Pancreas (tissue), 10 donors: ENCODE measurements at places on chromosomes 6 and 20.

DNA sequence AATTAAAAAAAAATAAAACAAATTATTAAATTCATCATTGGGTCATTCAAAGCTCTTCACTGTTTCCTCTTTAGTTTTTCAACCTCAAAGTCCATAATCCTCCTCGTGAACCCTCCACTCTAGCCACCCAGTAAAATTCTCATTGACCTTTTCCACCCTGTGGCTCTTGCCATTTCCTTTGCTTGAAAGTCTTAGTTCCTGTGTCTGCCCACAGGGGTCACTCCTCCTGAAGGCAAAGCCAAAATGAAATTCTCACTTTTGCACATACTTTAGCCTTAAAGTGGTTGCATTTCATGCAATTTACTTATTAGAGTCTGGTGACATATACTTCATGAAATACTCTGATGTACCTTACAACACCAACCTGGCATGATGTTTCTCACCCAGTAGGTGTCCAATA, 263.7 kb downstream of the BMP2 start:
- DNase-seq: no peak

DNA sequence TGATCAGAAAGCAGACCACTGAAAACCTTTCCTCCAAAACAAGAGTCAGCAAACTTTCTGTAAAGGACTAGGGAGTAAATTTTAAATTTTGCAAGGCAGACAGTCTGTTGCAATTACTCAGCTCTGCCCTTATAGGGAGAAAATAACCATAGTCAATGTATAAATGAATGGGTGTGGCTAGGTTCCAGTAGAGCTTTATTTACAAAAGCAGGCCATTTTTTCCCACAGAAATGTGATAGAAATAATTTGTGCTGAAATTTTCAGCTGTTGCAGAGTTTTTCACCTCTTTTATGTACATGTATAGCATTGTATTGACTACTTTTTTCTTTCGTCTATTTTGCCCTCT, 7.7 kb downstream of the AMD1 start:
- DNase-seq: no peak

DNA sequence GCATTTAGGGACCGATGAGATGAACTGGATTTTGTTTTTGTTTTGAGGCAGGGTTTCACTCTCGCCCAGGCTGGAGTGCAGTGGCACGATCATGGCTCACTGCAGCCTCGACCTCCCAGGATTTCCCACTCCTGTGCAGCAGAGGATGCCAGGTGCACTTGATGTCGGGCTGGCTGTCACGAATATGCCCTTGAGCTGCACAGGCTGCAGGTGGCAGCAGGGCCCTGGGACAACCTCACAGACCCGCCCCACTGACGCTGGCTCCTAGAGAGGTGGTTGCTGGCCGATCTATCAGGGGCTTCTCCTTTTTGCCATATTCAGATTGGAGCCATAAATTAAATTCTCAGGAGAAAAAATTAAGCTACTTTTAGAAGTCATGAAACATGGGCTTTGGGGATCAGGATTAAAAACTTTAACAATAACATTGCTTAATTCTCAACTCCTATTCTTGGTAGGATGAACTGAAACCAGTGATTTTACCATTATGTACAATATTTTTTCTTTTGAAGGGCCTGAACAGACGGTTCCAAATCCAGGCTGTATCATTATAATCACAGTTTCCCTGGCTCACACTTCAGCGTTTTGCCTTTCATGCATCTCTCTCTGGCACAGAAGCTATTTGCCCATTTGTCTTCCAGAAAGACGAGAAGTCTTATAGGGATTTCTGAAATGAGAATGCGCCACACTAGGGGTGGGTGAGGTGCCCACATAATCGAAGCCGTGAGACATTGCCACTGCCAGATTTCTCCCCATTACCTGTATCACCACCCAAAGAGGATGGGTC, 32.4 kb downstream of the NQO2 start:
- no peak for DNase-seq

DNA sequence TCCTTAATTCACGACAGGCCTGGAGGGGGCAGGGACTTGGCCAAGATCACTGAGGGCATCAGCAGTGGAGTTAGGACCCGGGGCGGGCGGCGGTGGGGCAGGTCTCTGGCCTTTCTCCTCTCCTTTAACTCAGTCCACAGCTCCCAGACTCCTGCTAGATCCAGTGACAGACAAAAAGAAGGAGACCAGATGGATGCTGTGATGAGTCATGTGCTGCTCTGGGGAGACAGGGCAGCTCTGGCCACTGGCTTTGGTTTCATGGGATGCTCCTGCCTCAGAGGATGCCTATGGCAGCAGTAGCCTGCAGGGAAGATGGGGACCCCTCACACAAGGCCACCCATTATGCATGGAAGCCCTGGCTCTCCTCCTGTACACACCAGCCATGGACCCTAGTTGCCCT, 20.5 kb downstream of the EPB41L1 start:
- DNase-seq: no peak

GRCh38 chr6:61675734-61676133, 610.3 kb downstream of the KHDRBS2 start:
- no peak for DNase-seq

GRCh38 chr6:45156075-45156474, 172.1 kb upstream of the RUNX2 start:
- no peak for DNase-seq

DNA sequence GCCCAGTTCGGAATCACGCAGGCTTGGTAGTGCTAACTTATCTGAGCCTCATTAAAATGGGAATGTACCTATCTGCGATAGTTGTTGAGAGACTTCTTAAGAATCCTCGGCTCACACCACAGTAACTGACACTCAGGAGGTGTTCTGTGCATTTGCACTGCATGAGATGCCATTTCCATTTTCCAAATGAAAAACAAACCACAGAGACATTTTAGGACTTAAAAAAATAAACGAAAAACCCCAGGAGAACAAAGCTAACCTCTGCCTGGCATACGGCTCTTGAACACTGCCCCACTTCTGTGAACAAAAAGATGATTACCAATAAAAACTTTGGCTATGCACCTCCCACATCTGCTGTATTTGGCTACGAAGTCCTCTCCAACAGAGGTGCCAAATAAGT, 37.6 kb downstream of the BEND3 start:
- DNase-seq: no peak

DNA sequence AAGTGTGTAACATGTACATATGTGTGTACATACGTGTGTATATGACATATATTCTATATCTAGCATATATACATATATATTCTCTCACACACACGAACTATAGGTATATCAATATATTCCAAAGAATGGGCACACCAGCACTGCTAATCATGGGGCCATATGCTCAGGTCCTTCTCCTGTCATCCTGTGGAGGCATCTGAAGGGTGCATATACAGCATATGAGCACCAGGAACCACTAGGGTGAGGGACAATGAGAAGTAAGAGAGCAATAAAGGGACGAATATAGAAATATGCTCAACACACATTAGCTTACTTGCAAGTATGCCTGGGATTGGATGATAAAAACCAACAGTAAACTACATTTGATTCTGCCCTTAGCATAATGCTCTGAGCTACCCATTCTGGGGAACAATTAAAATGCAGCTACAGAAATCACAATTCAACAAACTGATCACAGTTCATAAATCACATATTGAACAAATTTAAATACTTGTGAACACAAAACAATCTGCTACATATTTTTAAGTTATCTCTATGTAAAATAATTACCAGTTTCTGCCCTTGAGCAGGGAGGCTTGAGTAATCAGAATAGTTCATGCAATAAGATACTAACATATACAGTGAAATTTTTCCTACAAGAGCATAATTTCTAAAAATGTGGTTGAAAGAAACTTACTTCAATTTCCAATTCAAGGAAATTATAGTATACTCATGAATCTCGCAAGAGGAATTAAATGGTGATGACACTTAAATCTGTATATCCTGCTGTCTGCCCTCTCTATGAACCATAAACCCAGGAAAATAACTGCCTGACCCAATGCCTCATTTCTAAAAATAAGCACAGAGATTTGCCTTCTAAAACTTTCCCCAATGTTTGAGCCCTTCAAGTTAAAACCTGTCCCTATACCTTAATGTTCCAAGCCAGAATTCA, 272.2 kb upstream of the THEMIS start:
- no peak for DNase-seq

- no peak for DNase-seq
These were observed 86.6 kb downstream of the SLC16A10 start for GRCh38 chr6:111173946-111174345.

GRCh38 chr20:49485563-49485962, 3.1 kb upstream of the KCNB1 start:
- no peak for DNase-seq

GRCh38 chr6:169723200-169723909, 945 bp downstream of the PHF10 start:
- DNase-seq: peak; percentile 92
